ENCODE measurements at places on chromosomes 3 and 15.

GRCh38 chr3:27943106-27943505, 221.0 kb upstream of the EOMES start:
- no peak for DNase-seq

DNA sequence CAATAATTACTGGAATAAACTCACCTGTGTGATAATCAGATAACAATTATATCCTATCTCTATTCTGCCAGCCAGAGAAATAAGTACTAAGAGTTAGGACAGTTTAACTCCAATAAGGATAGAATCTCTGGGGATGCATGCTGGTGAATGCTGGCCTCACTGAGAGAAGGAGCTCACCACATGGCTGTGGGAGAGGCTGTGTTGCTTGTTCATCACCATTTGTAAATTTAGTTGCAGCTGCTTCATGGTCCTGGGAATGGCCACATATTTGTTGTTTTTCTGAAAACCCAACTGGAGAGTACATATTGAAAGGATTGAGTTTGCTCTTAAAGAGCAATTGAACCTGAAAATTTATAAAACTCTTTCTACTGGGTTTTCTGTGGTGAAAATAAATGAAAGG, 207.3 kb downstream of the NECTIN3 start:
- no peak for DNase-seq

GRCh38 chr3:27554706-27555105, 70.5 kb upstream of the SLC4A7 start:
- DNase-seq: no peak

GRCh38 chr3:135792174-135792573, 173.4 kb upstream of the PPP2R3A start:
- DNase-seq: no peak

DNA sequence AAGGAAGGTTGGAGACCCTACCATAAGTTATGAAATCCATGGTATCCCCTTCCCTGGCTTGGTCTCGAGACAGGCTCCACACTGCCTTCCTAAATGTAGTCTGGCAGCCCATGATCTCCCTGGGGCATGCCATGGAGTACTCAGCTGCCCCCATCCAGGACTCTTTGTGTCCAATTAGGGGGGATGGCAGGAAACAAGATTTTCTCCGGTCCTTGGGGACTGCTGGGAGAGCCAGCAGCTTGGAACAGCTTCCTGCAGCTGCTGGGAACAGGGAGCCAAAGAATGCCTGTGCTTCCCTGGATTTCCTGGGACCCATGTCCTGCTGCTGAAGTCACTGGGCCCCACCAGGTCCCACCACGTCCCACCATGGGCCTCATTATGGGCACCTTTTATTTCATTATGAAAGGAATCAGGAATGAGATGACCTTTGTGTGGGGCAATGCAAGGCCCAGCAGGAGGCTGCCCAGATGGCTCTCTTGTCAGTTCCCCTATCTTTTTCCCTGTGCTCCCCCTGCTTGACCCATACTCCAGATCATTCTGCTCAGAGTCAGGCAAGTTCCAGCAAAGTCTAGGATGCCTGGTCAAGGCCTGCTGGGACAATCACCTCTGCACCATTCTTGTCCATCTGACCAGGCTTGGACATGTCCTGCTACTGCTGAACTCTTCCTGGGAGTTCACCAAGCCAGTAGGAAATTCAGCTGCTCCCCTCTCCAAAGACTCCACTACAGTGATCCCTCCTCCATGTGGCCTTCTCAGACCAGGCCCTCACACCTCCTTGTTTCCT, 15.0 kb upstream of the DAG1 start:
- no peak for DNase-seq
